Stimulated activated CD8-positive, alpha-beta memory T cell treated with anti-CD3 and anti-CD28 coated beads, Interleukin-4, amount 100 ng/mL, for 1 hour (primary cell): ENCODE measurements at places on chromosomes 7 and 10.

- DNase-seq, result no peak
Measured at GRCh38 chr10:71848325-71849275, 2.5 kb downstream of the PSAP start.

DNA sequence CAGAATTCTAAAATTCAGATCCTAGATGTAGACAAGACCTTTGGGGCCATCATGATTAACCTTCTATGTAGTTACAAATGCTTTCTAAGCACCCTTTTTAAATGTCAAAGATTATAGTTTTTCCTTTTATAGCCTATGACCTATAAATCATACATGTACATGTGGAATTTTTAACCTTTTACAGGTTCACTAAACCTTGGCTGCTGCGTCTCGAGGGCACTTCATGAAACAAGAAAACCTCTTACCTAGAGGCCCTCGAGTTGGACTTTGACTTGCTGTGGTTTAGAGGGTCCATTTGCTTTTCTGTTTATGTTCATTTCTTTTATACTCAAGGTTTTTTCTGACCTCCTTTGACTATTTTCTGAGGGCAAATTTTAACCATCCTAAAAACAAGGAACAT lies 302.2 kb downstream of the CSTF2T start:
- no peak for DNase-seq

DNA sequence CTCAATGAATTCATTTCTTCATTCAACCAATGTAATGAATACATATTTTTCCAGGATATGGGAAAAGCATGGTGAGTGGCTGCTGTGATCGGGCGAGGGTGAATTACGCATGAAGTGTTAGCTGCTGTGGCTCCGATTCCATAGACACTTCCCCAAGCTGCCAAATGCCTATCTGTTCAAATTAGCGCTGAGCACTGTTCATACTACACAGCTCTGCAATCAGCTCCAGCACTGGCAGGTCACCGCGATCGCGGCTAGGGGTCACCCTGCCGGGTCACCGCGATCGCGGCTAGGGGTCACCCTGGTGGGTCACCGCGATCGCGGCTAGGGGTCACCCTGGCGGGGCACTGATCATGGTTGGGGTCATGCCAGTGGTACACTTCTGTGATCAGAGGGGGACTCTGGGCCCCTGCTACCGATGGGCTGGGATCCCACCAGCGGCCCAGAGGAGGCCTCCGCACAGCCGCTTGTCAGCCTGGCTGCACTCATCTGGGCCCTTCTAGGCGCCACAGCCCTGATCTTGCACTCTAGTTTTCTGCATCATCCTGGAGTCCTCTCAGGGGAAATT lies 49.3 kb downstream of the JAKMIP3 start:
- DNase-seq, result no peak

DNA sequence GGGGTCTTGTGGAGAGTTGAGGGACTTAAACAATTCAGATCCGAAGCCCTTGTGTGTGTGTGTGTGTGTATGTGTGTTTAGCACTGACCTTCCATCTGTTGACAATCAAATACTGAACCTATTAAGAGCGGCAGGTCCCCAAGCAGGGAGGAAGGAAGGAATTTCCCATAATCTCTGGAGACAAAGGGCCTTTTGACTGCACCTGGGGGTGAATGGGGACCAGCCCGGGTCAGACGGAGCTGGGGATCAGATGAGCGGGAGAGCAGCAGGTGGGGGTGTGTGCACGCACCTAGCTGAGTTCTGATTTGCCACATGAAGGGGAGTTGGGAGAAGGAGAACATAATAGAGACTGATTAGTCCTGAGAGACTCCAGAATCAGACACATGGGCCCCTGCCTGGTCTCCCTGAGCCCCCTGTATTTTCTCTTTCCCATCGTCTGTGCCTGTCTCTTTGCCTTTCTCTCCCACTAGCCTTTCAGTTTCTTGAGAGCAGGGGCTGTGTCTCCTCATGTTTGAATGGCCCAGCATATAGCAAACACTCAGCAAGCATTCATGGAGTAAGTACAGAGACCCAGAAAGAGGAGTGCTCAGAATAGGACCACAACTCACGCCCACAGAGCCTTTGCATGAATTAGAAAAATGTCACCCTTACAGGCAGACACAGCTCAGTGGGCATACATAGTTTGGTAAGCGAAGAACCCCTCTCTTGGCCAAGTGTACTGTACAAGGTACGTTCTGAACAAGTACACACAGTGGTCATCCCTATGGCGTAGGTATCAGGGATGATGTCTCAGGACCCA lies 288.3 kb upstream of the HABP2 start:
- DNase-seq, result no peak

DNA sequence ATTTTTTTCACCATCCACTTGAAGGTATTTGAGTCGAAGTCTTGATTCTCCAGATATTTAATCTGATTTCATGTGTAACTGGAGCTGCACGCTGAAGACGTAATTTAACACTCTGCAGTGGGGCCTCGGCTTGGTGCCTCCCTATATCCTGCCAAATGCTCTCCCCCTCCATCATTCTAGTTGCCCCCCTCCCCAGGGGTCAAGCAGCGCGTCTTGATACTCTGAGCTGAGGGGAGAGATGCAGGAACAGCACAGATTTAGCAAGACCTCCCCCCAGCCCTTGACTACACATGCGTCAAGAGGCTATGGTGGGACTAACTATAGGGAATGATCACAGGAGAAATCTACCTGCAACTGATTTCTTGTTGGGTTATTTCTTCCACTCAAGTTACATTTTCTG lies 85.8 kb downstream of the PRPF18 start:
- DNase-seq, result no peak
